ENCODE measurements at places on chromosomes 3 and 15. TPM values are rescaled to one million over a fixed set of nuclear protein-coding genes. Genes with fewer than 3 reads are reported as not detected.

C3orf22 gene
- total RNA-seq = not detected

SNX1 gene
- 48.3 TPM for total RNA-seq

SELENOK gene
- 14.4 TPM for total RNA-seq

PRRT3 gene
- total RNA-seq = 2.0 TPM

CASR gene
- total RNA-seq = under 0.01 TPM

CDC25A gene
- total RNA-seq = 20.9 TPM

CHCHD6 gene
- 6.9 TPM for total RNA-seq

SLC28A1 gene
- not detected for total RNA-seq

CELSR3 gene
- 0.65 TPM for total RNA-seq

PTH1R gene
- 0.48 TPM for total RNA-seq

SH2D7 gene
- not detected for total RNA-seq

ISG20 gene
- 4.9 TPM for total RNA-seq

ITPR1 gene
- total RNA-seq = 22.5 TPM

SPINK8 gene
- total RNA-seq = not detected

Data from vein endothelial cell (primary cell).